ENCODE measurements at places on chromosomes 11 and 22. TPM values are rescaled to one million over a fixed set of nuclear protein-coding genes. Genes with fewer than 3 reads are reported as not detected.

NUCB2 gene
- total RNA-seq: 152 TPM

HORMAD2 gene
- total RNA-seq: under 0.01 TPM

DSCAML1 gene
- not detected for total RNA-seq

OR4A16 gene
- total RNA-seq: not detected

C11orf52 gene
- total RNA-seq: not detected

SLC39A13 gene
- 47.0 TPM for total RNA-seq

All from smooth muscle cell of bladder (primary cell).